ENCODE measurements at places on chromosomes 7 and 10.

- DNase-seq = no peak
Measured at GRCh38 chr10:59711871-59712494, 2.3 kb upstream of the SLC16A9 start.

- no peak for DNase-seq
Measured at GRCh38 chr7:1590887-1591286, 21.1 kb upstream of the PSMG3 start.

DNA sequence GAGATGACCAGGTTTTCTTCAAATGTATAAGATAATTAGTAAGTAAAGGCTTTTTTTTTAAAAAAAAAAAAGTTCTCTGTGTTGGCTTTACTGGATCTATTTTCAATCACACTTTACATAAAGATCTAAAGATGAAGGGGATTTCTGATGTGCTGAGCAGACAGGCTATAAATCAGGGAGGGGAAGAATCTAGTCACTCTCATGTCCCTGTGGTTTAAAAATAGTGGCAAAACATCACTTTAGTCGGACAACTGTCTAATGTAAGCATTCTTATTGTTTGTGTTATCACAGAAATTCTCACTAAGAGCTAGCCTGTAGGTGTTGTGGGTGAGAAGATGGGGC lies 132.7 kb downstream of the ICA1 start:
- peak; percentile 68 for DNase-seq

DNA sequence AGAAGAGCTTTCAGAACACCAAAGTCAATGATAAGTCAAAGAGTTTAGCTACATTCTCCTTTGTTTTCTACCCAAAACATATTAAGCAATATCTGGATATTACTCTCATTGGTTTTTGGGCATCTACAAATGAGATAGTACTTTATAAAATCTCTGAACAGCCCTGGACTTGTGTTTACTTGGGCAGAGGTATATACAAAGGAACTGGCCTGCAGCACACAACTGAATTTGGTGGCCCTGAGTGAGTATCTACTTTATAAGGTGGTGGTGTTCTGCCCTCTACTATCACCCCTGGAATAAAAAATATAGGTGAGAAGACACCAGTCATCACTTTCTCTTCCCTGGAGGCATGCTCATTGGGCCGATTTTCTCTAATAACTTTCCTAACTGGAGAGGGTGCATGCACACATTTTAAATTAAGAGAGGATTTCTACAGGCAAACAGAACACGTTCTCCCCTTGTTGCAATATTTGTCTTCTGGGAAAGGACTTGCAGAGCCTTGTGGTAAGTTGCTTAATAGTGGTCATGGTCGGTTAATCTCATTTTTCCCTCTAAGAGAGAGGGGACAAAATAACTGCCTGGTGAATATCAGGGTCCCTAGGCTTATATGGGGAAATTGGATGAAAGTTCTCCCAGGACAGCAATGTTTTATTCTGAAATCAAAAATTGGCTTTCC lies 41.1 kb downstream of the OTUD1 start:
- DNase-seq = no peak

GRCh38 chr7:143227806-143228205 lies 6.0 kb downstream of the TAS2R40 start:
- DNase-seq = no peak

DNA sequence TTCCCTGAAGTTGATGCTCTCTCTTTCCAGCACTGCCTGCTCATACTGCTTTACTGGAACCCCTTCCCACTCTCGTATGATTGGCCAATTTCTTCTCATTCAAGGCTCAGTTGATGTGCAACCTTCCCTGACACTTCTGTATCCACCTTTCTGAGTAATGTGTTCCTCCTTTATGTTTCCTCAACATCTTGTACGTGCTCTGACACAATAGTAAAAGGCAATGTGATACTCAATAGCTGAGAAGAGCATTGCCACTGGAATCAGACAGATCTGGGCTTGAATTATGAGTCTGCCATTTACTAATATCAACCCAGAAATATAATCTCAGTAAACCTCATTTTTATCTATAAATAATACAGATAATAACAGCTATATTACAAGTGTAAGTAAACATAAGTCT lies 34.7 kb downstream of the ARL4A start:
- DNase-seq = no peak

DNA sequence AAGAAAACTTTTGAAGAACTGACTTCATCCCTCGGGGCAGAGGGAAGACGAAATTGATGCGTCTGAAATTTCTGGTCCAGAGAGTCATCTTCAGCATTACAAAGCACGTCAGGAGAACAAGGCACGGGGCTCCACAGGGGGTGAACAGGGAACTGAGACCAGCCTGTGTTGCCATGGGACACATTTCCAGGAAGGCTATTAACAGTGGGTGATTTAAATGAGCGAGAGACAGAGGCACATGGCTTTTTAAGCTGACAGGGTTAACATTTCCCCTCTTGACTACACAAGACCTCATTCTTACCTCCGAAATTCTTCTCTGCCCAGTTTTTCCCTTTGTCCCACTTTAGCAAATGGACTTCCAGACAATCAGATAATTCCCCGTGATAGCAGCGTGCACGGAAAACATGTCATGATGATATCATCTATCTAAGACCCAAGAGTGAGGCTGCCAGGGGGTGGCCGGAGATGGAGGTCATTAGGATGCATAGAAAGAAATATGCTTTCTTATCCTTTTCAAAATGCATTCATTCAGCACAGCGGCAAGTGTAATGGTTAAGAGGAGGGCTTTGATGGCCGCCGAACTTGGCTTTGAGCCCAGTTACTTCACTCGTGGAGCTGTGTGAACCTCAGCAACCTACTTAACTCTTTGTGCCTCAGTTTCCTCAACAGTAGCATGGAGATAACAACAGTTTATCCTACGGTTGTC lies 248.0 kb downstream of the PRPF18 start:
- no peak for DNase-seq
